ENCODE measurements at places on chromosomes 2 and 18.

DNA sequence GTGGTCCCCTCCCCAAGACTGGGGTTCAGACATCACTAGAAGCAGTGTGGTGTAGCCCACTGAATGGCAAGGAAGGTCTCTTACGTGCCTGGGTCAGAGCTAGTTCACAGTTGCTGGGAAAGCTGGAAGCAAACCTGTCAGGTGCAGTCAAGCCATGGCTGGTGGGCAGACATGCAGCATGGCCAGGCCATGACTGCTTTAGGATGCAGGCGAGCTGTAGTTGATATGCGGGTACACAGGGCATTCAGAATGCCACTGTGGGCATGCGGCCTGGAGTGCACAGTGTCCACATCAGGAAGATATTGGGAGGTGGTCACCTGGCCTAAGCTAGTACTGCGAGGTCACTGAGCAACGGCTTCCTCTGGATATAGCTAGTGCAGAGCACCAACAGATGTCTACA is 11.8 kb upstream of the SLC9A4 start:
- no peak for DNase-seq

- DNase-seq: no peak
Observed at GRCh38 chr2:135327146-135327545, 203.9 kb downstream of the ZRANB3 start.

DNA sequence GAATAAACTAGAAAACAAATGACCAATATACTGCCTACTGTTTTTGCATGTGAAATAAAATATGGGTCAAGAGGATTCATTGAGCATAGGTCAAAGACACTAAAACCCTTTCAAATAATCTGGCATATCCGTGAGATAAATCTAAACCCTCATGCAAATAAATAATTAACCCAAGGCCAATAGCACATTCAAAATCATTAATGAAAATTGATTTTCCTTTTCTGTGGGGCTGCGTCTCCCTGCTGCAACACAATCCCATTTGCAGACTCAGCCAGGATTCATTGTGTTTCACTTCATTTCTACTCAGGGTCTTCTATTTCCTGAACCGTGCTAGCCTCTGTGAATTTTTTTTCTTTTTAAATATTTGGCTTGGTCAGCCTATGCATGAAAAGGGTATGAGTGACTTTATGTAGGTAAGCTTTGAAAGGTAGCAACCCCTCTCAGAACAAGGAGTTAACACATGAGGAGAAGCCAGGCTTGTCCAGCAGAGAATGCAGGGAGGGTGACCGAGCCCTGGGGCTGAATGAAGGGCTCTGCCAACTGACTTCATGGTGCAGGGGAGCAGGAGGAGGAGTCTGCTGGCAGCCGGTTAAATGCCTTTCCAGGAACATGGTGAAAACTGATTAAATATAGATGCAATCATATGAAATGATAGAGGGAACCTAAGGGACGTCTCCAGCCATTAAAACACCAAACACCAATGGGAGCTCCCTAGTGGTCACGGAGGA is 10.3 kb upstream of the CTAGE1 start:
- DNase-seq: no peak

DNA sequence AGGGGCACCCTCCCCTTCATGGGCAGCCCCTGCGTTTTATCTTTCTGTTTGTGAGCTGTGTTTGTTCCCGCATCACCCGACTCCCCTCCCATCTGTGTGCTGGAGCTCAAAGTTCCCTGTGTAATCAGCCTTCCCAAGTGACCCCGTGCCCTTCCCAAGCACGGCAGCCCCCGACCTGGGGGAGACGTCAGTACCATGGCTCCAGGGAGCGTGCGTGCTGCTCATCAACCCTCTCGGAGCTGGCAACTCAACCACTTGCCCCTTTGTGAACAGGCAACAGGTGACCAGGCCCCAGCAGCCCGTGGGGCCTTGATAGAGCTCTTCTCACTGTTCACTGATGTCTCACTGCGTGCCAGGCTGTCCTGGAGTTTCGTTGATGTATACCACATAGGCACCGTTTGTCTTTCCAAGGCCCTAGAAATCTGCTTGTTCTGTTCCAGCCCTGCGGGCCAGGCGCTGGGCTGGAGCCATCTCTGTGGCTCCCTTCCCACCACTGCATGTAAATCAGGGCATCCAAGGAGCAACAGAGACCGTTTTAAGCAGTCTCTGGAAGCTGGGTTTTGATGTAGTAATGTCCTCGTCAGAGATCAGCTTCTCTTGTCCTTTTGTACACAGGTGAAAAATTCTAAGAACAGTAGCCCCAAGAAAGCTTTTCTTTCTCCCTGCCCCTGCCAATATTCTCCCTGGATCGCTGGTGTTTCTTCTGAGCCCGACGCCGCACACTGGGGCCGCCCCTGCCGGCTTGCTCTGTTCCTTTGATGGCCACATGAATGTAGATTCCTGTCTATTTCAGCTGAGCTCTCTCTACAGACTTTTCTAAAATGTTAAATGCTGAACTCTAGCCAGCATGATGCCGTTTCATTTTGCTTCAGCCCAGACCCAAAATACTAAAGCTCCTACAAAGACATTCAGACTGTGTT is 107.0 kb upstream of the PTPRM start:
- DNase-seq: no peak

DNA sequence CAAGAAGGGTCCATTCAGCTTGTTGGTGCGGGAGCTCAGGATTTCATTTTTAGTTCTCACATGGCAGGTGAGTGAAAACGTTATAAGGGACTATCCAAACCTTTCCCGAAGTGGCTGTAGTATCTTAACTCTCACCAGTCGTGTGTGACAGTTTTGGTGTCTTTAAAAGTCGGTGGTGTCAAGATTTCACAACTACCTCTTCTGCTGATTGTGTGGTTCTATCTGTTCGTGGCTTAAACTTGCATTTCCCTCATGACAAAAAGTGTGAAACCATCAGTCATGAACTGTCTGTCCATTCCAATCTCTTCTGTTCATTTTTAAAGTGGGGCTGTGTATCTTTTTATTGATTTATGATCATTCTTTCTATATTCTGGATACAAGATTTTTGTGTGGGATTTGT is 3.8 kb upstream of the AQP12B start:
- no peak for DNase-seq

- DNase-seq: no peak
Observed at GRCh38 chr18:40707797-40708196, 1247.2 kb upstream of the PIK3C3 start.

- no peak for DNase-seq
Observed at GRCh38 chr18:5997361-5997760, 102.0 kb upstream of the TMEM200C start.

DNA sequence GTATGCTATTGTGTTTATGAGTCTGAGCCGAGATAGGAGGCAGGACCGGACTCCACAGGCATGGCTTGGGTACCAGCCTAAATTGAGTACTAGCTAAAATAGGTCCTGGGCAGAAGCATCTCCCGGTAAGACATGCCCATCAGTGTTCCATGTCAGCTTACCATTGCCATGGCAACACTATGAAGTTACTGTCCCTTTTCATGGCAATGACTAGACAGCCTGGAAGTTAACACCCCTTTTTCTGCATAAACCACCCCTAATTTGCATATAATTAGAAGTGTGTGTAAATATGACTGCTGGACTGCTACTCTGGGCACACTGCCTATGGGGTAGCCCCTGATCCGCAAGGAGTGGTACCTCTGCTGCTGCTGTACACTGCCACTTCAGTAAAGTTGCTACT is 1005.1 kb upstream of the FAM98A start:
- no peak for DNase-seq

DNA sequence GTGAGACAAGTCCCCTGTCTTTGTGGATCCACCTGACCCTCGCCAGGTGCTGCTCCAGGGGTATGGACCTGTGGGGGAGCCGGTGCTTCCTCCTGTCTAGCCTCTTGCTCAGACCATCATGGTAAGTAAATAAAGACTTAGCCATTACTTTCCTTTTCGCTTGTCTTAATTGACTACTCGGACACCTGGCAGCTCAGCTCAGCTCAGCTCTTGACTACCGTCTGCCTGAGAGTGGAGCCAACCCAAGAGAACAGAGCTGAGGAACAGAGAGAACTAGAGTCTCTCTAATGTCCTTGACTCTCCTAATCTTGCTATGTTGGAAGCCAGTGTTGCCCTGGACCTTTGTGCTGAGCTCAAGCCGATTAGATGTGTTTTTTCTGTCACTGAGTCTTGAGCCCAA is 170.3 kb upstream of the CXCR4 start:
- no peak for DNase-seq

- DNase-seq: no peak
Observed at GRCh38 chr2:241020629-241021190, 22.3 kb downstream of the SNED1 start.

DNA sequence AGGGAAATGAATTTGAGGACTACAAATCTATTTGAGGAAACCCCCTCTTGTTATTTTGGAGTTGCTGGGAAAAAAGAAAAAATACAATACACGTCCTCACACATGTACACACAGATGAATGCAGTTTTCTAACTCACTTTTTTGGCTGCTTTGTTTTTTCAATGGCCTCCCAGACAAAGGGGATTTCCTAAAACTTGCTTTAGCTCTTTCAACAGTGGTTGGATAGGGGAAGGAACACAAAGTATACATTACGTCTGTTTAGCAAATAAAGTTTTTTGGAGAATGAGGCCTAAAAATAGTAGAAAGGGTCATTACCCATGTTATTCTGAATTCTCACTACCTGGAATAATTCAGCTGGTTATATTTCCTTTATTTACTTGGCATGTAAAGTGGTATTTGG is 125.3 kb upstream of the ITGB6 start:
- DNase-seq: no peak

- no peak for DNase-seq
Observed at GRCh38 chr2:168254158-168254935, 7.0 kb upstream of the STK39 start.

DNA sequence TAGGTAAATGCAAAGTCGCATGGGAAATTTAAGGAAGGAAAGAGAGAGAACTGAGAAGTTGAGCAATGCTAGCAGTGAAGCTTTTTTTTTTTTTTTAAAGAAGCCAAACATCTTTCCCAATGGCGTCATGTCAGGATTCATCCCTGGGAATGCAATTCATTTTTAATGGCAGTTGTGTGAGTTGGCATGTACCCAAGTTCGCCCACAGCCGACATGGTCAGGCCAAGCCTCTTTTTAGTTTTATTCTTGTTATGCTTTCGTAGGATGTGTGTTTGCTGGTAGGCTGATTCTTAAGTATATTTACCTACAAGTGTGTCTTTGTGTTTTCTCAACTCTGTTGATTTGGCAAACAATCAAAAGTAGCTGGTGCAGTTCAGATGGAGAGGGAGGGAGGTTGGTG is 127.6 kb upstream of the ITGA6 start:
- peak; percentile 88 for DNase-seq

- no peak for DNase-seq
Observed at GRCh38 chr2:45340318-45340717, 270.7 kb downstream of the SRBD1 start.

GRCh38 chr18:43277164-43277600 is at the start of gene SYT4:
TSS of gene SYT4 (minus strand) at chr18:43277490. CDS start at chr18:43277281, 209 bp downstream.
- peak; percentile 96 for DNase-seq

GRCh38 chr18:58578321-58578720 is 50.6 kb downstream of the ALPK2 start:
- DNase-seq: no peak

- DNase-seq: no peak
Observed at GRCh38 chr18:43312891-43313290, 35.6 kb upstream of the SYT4 start.

GRCh38 chr18:8689517-8689916 is 15.8 kb upstream of the MTCL1 start:
- no peak for DNase-seq

DNA sequence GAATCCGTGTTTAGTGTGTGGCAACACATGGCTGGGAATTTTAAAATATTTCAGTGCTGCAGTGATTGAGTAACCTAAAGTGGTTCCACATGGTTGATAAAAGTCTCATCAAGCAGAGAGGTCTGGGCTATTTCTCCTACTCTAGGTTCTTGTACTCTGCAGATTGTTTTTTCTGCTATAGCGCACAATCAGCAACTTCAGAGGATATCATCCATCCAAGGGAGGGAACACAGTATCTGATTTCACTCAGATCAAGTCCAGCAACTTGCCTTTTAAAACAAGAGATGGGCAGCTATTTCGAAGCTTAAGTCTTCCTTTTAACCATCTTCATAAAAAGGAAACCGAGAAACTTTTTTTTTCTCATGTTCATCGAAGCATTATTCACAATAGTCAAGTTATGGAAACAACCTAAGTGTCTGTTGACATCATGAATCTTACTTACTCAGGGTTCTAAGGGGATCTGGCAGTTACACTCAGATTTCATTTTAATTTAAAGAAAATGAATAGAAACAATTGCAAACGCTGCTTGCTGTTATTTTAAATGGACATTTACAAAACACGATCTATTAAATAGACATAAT is 172.7 kb upstream of the TRIB2 start:
- DNase-seq: peak; percentile 67

GRCh38 chr2:225725726-225726125 is 326.2 kb downstream of the NYAP2 start:
- no peak for DNase-seq

- DNase-seq: peak; percentile 98
Observed at GRCh38 chr18:30763902-30764350, 278.6 kb downstream of the DSC3 start.

GRCh38 chr18:74732380-74732779 is 134.7 kb downstream of the ZNF407 start:
- peak; percentile 52 for DNase-seq

GRCh38 chr2:2913601-2914120 is 464.0 kb downstream of the EIPR1 start:
- DNase-seq: no peak

- DNase-seq: no peak
Observed at GRCh38 chr2:100427627-100428258, 10.3 kb upstream of the CHST10 start.

DNA sequence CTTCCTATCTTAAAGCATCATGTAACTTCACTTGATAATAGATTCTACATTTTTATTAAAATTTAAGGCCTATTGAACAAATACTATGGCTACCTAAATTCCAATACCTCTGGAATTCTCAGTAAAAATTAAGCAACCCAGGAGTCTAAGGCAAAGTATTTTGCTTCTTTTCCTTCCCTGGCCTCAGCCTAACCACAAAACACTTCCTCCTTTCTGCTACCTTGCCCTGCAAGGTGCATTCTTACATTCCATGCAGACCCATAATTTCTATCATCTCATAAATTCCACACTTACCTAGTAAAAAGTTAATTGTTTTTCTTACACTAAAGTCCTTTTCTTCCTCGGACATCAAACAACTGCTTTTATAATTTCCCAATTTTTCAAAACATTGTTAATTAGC is 3.7 kb downstream of the MBOAT2 start:
- DNase-seq: no peak

DNA sequence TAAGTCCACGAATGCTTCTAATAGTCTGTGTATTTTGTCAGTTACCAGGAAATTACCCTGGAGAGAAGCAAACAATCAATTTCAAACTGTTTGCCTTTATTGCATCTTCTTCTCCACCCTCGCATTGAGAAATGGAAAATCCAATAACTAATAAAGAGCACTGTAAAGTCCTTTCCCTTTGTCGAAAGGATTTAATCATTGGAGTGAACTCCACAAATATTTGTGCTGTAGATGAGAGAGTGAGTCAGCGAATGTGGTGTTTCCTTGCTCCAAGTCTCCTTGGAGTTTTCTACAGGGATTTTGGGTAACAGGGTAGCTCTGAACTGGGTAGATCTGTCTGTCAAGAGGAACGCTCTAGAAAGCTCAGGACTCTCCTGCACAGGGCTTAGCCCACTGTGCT is 240.2 kb downstream of the KCNS3 start:
- no peak for DNase-seq

GRCh38 chr2:7951001-7951400 is 730.9 kb upstream of the ID2 start:
- no peak for DNase-seq

- DNase-seq: no peak
Observed at GRCh38 chr18:79566771-79567431, 112.7 kb upstream of the CTDP1 start.

All from NCI-H510A treated with DMSO at 0.1 percent for 48 hours (cell line).